Iris pigment epithelial cell (primary cell): ENCODE measurements at places on chromosomes 3 and 15.
A peak's percentile ranks its signal among the peaks of the same experiment; 100 is the strongest.

GRCh38 chr3:14725013-14725412 lies 50.1 kb downstream of the C3orf20 start:
- peak; percentile 88 for DNase-seq

GRCh38 chr3:80052271-80052670 lies 284.5 kb upstream of the ROBO1 start:
- no peak for DNase-seq

DNA sequence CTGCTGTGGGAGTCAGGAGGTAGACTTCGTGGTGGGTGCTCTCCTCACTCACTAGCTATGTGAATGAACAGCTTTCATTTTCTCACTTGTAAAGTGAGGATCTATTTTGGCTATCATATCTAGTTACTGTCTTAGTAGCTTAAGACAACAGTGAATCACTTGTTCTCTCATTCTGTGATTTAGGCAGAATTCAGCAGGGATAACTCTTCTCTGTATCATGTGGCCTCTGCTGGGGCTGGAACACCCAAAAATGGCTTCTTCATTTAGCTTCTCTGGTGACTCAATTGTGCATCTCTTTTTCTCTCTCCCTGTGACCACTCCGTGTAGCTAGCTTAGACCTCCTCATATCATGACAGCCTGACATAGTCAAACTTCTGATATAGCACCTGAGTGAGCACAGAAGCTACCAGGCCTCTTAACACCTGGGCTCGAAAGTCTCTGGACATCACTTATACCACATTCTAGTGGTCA lies 68.4 kb downstream of the BFSP2 start:
- no peak for DNase-seq

GRCh38 chr3:187741403-187742350 lies 3.6 kb downstream of the BCL6 start:
- DNase-seq: peak; percentile 84

DNA sequence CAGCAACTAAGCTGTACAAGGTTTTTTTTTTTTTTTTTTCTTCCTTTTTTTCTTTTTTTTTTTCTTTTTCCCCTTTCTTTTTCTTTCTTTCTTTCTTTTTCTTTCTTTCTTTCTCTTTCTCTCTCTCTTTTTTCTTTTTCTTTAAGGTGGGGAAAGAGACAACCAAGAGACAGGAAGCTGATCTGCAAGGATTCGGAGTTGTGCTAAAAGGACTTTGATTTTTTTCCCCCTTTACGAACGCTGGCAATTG lies 148 bp downstream of the RBMS3 start:
- DNase-seq: no peak

DNA sequence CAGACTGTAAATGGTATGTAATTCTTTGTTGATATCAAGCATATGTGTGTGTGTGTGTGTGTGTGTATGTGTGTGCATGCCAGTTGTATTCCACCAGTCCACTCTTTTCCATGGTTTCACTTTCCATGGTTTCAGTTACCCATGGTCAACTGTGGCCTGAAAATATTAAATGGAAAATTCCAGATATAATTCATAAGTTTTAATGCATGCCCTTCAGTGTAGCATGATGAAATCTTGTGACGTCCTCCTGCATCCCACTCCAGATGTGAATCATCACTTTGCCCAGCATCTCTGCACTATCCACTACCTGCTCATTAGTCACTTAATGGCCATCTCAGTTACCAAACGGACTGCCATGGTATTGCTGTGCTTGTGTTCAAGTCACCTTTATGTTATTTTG lies 215.9 kb downstream of the GBE1 start:
- DNase-seq: peak; percentile 37

DNA sequence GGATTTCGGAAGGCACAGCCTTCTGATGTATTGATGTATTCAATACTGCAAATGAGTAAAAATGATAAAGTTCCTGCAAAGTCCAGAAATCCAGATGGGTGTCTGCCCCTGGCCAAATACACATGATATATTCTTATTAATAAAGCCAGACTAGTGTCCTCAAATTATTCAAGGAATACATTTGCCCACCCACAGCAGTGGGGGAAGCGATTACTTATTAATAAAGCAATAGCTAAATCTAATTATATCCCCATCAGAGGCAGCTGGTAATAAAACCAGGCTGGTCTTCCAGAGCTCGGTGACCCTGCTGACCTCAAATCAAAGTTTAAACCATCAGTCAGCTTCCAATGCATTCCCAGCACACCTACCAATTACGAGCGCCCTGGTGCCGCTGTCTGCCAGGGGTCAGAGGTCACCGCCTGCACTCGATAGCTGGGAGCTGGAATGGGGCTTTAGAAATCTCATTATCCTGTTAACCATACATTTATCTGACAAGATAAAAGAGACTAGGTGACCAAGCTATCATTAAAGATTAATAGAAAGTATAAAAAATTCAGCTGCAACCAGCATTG lies 330.3 kb downstream of the UACA start:
- no peak for DNase-seq

- no peak for DNase-seq
Observed at GRCh38 chr3:151067158-151067557, 18.3 kb upstream of the MED12L start.

DNA sequence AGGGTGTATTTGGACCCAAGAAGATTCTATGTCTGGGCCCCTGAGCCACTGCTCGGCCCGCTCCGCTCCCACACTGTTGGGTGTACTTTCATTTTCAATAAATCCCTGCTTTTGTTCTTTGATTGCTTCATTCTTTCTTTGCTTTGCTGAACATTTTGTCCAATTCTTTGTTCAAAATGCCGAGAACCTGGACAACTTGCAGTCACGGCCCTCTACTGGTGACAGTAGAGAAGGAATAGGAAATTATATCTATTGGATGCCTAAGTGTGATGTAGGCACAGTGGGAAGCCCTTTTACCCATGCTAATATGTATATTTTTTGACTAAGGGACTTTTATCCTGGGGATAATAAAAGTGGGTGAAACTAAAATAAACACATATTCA lies 340.8 kb downstream of the LRRC3B start:
- DNase-seq: no peak

GRCh38 chr3:4351164-4351855 lies 48.1 kb downstream of the SETMAR start:
- peak; percentile 20 for DNase-seq

DNA sequence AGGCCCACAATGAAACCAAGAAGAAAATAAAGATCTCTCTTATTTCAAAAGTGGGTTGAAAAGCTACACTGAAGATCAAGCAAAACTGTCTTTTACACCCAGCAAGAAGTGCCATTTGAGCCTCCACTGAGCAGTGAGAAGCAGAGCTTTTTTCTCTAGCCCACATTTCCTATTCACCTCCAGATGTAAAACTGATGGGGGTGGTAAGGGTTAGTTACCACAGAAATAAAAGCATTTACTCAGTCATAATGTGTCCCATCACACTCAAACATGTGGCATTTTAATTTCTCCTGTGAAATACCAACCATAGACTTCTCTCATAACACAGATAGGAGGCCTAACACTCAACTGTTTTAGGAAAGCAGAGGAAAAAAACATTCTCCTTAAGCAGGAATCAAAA lies 21.0 kb downstream of the IFT57 start:
- DNase-seq: no peak

GRCh38 chr3:104385421-104385820 lies 981.3 kb upstream of the ALCAM start:
- DNase-seq: peak; percentile 22

DNA sequence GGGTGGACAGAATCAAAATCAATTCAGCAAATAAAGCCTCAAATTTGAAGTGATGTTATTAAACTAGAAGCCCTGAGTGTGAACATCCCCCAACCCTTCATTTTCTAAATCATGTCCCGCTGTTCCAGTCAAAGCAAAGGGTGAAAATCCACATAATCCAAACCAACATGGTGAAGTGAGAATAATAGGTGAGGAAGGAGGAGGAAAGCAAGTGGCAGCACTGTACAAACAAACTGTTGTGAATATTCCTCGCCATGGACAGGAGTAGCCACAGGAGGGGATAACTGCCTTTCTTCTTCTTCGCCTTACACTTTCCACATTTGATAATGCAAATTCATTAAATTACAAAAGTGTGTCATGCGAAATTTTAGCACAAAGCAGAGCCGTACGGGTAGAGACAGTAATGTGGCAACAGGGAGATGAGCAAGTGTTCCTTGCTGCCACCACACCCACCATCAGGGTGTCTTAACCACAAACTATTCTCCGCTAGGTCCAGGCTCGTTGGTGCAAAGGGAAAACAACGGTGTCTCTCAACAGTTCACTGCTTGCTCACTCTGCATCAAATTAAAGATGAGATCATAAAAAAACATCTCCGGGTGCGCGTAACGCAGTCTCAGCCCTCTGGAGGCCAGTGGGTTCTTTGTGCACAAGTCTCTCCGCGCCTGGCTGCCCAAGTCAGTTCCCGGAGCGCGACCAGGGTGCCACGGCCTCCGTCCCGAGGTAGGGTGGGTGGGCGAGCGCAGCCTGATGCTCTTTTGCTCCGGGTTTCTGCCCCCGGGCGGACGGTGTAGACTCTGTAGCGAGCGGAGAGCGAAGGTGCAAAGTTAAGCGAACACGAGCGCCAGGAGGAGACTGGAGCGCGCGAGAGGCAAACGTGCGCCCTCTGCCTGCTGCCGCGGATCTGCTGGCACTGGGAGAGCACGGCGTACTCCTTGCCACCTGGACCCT lies 6.7 kb downstream of the EPHA3 start:
- peak; percentile 64 for DNase-seq

DNA sequence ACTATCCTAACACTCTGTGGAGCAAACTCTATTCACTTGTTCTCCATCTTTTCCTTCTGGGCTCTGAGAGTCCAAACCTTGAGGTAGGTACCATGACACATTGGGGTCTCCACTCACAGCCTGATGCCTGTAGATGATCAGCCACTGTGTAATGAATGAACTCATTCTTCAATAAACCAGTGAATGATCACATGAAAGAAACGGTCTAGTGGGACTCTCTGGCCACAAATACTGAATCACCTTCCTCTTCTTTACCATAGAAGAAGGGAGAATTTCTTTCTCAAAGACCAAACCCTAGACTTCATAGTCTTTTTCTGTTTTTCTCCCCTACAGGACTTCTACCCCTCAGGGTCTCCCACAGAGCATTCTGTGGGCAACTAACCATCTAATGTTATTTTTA lies 20.5 kb upstream of the ABHD2 start:
- peak; percentile 27 for DNase-seq

DNA sequence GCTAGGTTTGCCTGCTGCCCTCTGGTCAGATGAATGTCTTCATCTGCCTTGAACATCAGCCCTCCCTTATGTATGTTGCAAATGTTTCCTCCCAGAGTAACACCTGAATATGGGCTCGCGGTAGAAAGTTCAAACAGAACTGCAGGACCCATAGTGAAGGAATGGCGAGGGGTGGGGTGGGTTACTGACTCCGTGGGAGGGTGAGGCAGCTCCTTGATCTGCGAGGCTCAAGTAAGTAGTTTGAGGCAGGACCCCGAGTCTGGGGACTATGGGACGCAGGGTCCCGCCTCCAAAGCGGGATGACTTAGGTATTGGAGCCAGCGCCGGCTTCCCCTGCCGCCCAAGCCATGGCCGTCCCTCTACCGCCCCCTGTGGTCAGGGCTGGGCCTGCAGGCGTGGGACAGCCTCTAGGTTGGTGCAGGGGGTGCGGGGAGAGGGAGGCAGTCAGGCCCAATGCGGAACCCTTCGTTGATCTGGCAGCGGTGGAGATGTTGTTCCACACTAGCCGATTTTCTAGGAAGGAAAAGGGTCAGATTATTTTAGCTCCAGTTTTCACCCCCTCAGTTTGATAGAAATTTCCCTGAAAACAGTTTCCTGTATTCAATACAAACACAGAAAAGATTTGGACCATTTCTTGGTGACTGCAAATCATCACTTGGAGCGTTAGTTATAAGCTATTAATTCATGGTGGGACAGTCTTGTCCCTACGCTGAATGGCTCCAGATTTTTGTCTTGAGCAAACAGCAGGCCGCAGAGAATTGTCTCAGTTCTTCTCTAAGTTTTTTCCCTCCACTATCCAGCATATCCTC lies 72.3 kb downstream of the CORO2B start:
- DNase-seq: no peak

DNA sequence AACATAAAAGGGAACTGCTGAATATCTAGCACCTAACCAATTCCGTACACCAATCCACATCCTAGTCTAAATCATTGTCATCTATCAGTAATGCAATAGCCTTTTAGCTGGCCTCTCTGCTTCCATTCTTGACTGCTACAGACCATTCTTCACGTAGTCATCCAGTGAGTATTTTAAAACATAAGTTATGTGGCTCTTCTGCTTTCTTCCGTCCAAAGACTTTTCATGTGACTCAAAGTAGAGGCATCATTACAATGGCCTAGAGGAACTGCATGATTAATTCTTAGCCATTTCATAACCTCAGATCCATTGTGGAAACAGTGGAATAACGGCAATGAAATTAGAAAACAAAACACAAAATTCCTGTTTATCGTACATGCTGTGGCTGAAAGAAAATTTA lies 88.9 kb upstream of the CBLB start:
- DNase-seq: peak; percentile 80

- DNase-seq: no peak
Observed at GRCh38 chr3:34571714-34572113, 773.3 kb downstream of the PDCD6IP start.

DNA sequence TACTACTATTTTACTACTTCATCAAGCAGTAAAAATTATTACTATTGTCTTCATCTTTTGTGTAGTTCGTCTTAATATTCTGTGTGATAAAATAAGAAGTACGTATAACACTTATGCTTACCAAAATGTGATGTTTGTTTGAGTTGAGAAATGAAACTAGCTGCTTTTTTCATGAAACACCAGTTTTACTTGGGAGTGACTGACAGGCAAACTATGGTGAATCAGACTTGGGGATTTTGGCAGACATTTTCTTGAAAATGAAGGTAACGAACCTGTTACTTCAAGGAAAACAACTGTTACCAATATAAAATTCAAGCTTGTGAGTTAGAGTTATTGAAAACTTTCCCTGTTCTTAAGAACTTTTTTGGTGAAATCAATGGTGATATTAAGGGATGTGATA lies 10.3 kb downstream of the U2SURP start:
- peak; percentile 39 for DNase-seq

GRCh38 chr3:114445233-114445632 lies 151.4 kb downstream of the TIGIT start:
- DNase-seq: no peak

DNA sequence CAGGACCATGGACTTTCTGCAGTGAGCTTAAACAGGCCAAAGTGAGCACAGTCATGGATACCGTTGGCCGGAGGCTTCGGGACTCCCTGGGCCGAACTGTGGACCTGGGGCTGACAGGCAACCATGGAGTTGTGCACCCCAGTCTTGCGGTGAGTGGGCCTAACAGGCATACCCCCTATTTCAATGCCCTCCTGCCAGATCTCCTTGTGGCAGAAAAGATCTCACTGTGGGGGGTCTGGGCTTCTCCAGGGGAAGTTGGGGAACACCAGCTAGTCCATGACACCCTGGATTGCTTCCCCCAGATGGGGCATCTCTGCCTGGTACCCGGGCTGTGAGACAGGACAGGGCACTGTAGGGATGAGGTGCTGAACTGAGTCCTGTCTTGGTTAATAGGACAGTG lies 29.5 kb downstream of the ACAD9 start:
- DNase-seq: no peak

GRCh38 chr3:134364061-134364935 lies 9.9 kb downstream of the AMOTL2 start:
- peak; percentile 99 for DNase-seq
